Glomerular endothelial cell (primary cell): ENCODE measurements at places on chromosomes 5 and 9. TPM values are rescaled to one million over a fixed set of nuclear protein-coding genes. Genes with fewer than 3 reads are reported as not detected.

DNA sequence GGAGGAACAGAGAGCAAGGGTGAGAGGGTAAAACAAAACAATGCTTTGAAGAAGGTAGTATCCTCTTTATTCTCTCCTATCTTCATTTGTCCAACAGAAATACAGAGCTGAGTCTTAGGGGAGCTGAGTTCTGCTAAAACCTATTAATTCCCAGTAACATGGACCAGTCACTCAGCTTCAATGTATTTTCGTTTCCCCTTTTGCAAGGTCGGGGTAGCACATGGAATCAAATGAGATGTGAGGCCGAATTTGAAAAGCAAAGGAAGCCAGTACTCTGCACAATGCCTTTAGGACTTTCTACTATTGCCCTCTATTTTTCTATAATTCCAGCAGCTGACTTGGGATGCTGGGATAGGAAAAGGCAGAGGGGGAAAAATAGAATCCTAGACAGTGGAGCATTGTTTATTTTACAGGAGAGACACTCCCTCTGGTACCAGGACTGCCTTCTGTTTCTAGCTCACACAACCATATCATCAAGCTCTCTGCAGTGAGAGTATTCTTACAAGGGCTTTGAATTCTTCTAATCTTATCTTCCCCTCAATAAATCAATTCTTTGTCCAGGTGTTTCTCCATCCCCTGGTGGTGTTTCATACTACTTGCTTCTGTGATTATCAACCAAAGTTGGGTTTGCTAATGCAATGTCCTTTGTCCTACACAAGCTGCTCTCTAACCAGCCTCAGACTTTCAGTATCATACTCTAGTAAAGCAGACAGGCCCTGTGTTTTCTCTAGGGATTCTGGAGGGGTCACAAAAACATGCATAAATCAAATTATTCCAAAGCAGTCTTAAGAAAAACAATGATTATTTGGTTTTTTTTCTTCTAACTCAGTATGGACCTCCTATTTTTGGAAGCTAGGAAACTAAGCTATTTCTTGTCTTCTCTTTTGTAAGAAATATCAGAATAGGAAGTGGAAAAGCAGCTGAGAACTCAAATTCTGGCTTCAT, 341.5 kb downstream of the OSTF1 start:
- DNase-seq, result no peak

The FYB1 gene
- not detected in 2 replicates for total RNA-seq

- no peak for DNase-seq
Observed at GRCh38 chr5:5005353-5005752, 134.8 kb upstream of the ADAMTS16 start.

The ST8SIA4 gene
- total RNA-seq, result 1.6 and 3.9 TPM in 2 replicates

DNA sequence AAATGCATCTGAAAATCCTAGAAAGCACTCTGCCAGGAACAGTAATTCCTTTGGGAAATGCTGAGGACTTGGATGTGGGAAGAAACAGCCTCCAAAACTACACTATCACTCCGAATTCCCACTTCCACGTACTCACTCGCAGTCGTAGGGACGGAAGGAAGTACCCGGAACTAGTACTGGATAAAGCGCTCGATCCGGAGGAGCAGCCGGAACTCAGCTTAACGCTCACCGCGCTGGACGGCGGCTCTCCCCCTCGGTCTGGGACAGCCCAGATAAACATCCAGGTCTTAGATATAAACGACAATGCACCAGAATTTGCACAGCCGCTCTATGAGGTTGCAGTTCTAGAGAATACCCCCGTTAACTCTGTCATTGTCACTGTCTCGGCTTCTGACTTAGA, 786 bp downstream of the PCDHB3 start:
- no peak for DNase-seq

DNA sequence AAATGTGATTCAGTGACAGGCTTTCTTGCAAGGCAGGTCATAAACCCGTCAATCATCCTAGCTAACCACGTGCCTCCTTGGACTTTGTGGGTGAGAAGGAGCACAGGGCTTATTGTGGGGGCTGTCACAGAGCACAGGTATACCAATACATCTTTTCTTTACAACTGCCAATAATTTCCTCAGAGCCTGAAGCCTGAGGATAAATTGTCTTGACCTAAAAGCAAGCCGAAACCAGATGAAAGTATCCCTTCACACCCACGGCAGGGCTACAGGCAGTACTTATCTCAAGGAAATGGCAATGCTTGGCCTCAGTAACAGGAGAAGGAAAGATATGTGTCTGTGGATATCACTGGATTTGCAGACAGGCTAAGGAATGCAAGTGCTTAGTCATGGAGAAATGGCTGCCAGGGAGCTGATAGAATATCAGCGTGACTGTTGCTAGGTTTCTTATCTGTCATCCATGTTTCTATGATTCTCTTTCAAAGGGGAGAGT, 90.3 kb upstream of the ZNF366 start:
- no peak for DNase-seq

The ORM1 gene
- not detected in 2 replicates for total RNA-seq

DNA sequence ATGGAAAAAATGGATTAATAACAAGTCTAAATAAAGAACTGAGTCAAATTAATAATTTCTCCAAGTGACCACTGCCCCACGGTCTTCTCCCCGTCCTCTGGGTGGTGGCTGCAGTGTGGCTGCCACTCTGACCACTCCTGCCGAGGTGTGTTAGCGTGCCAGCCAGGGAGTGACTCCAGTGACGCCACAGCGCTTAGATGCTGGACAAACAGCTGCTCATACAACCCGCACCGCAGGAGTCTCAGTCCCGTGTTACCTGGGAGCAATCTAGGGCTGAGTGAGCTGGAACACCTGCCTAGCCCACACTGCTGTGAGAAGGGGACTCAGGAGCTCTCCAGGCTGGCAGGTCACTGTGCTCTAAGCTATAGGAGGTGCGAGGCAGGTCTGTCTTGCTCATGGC, 10.2 kb downstream of the MAPK9 start:
- DNase-seq, result no peak

- no peak for DNase-seq
Observed at GRCh38 chr9:6086006-6086655, 70.7 kb upstream of the RANBP6 start.

DNA sequence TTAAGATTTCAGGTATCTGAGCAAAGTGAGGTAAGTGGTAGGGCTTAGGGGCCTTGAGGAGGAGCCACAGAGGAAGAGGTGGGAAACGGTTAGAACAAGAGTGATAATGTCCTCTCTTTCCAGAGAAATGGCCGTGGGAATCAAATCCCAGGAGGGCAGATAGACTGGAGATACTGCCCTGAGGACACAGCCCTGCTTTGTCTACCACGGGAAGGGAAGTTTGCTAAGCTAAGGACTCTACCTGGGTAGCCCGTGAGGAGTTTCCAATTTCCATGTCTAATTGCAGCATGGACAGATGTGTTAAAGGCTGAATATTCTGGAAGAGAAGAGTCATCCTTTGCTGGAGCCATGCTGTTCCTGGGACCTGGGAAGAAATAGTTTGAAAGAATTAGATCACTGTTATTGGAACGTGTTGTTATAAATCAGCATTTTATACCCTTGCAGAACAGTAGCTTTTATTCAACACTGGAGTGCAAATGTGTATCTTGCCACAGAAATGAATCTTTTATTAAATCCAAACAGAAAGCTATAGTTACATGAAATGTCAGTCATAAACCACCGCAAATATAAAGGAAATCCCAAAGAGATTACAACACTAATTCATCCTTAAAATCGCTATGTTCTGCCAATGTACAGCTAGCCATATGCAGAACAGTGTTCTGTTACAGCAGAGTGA, 133.2 kb upstream of the LHFPL2 start:
- DNase-seq, result no peak

GRCh38 chr5:57411982-57412381, 70.6 kb downstream of the ACTBL2 start:
- DNase-seq, result no peak

DNA sequence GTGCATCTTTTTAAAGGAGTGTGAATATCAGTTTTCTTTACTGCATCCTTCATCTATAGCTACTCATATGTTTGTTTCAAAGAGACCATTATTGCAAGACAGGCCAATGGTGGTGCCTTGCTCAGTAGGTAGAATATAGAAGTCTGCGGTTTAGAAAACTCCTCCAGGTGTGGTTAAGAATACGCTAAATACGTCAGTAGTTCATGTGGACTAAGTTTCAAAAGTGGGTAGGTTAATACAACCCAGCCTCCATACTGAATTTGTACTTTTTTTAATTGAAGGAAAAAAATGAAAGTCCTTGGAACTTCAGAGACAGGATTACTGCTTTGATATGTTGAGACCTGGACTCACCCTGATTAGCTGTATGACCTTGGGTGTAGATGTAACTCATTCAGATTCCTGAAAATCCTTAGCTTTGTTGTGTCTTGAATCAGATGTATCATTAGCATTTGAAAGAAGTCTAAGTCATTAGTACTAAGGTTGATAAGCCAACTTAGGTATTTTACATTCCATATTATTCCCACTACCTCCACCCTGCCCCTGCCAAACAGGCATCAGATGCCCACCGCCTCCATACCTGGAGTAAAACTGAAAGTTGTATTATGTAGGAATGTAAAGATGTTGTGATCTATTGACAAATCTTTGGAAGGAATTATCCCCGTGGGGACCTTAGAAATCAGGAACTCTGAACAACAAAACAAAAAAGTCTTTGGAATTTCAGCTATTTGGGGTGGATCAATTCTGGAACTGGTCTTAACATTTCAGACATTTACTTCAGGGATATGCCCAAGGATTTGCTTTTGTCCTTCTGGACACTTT, 6.1 kb downstream of the BASP1 start:
- DNase-seq, result no peak

GRCh38 chr9:127397646-127398274, 791 bp downstream of the SLC2A8 start:
- no peak for DNase-seq

DNA sequence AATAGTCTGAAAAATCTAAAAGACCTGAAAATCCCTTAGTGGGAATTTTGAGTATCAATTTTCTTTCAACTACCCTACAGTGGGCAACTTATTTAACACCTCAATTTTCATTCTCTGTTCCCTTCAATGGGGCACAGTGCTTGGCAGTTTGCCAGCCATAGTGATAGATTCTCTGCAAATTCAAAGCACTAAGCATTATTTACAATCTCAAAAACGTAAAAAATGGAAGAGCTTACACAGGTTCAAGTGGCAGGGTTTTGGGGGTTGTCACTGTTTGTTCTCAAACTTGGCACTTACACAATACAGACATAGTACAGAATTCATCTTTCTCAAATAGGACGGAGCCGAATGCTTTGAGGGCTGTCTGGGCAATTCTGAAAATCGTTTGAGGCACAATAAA, 515.0 kb downstream of the EFNA5 start:
- DNase-seq, result no peak

The IFNE gene
- total RNA-seq, result 0.39 and 0.53 TPM in 2 replicates

GRCh38 chr5:133262690-133263089, 210.9 kb downstream of the HSPA4 start:
- DNase-seq, result no peak

The WDR31 gene
- total RNA-seq, result 0.68 and 0.99 TPM in 2 replicates

- no peak for DNase-seq
Observed at GRCh38 chr5:135429301-135430134, 17.6 kb downstream of the DCANP1 start.

The AFAP1L1 gene
- 156 and 274 TPM in 2 replicates for total RNA-seq

The CERT1 gene
- 18.2 and 20.1 TPM in 2 replicates for total RNA-seq

DNA sequence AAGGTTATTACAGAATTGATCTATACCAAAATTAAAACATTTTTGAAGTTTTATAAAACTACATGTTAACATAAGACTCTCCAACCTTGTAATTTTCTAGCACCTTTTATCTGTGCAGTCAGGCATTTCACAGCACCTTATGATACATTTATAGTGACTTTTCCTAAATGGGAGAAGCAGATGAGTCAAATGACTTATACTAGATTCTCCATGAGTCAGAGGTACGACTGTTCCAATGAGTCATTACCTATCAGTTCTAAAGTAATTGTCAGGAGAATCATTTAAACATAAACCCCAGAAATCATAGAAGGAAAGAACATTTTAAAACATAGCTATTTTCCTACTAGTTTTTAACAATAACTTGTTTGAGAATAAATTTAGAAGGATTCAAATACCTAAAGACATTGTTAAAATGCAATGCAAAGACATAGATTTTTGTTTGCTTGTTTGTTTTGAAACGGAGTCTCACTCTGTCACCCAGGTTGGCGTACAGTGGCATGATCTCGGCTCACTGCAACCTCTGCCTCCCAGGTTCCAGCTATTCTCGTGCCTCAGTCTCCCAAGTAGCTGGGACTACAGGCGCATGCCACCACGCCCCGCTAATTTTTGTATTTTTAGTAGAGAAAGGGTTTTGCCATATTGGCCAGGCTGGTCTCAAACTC, 34.7 kb upstream of the DMXL1 start:
- DNase-seq, result no peak

GRCh38 chr9:68653141-68653595, 51.9 kb upstream of the PIP5K1B start:
- no peak for DNase-seq

GRCh38 chr5:160377651-160378050, 7.2 kb upstream of the C1QTNF2 start:
- DNase-seq, result no peak

GRCh38 chr9:88776717-88777497, 214.4 kb upstream of the S1PR3 start:
- DNase-seq, result no peak

- peak; percentile 81 for DNase-seq
Observed at GRCh38 chr5:17190242-17190778, 27.1 kb upstream of the BASP1 start.

The OR1J2 gene
- not detected in 2 replicates for total RNA-seq

DNA sequence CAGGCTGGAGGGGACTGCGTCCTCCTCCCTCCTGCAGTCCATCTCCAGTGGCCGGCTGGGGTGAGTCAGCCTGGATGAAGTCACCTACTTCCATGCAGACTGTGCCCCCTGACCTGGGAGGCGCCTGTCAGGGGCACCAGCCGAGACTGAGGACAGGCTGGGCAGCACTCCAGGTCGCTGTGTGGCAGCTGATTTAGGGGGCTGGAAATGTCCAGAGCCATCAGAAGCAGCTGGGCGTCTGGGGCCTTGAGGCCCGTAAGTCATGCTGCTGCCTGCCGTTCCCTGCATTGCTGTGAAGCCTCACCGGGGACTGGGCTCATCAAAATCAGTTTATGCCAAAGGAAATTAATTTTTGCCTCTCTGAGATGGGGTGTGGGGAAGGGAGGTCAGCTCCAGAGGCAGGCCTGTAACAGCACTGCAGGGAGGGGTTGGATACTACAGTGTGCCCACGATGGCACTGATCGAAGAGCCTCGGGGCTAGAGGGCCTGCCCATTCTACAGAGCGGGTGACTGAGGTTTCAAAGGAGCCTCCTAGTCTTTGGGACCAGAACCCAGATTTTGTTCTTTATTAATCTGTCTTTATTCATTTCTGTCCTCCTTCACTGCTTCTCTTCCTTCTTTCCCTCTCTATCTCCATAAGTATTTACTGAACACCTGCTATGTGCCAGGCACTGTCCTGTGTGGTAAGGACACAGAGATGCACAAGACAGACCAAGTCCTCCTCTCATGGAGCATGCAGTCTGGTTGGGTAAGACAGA, 70.4 kb upstream of the PSD2 start:
- DNase-seq, result no peak

- DNase-seq, result no peak
Observed at GRCh38 chr9:20987521-20987920, 43.9 kb downstream of the HACD4 start.

DNA sequence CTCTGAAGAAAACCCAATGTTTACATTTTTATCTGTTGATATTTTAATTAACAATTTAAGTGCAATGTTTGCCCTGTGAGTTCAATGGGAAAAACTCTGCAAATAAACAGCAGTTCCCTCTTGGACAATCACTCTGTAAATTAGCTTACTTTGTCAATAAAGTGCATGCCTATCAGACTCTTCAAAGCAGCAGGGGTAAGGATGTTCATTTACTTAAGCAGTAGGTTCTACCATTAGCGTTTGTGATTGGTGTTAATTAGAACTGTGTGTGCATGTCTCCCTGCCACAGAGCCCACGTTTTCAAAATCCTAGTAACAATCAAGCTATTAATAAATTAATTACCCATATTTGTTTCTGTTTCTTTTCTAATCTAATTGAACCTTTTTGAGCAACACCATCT, 1921.6 kb upstream of the WWC1 start:
- DNase-seq, result no peak
